Ascending aorta (tissue), 2 donors: ENCODE measurements at places on chromosomes 4 and X. TPM values are rescaled to one million over a fixed set of nuclear protein-coding genes. Genes with fewer than 3 reads are reported as not detected.

DNA sequence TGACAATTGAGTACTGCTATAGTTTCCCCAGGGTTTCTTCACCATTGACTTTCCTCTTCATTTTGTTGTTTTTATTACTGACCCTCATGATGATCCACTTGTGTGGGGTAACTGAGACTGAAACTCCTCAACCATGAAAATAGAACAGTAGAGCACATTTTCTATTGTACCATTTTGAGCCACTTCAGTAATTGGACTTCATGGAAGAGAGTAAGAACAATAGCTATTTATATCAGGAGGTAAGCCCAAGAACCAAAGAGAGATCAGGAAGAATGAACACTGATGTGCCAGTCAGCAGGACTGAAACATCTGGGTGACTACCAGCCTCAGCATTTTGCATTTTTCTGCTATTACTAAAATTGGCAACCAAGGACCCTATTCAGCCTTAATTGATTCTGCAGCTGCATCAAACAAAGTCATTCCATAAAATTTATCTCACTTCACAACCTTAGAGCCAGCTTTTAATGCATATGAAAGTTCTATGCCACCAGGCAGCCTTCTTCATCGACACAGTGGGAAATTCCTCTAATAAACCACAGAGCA lies 151.4 kb downstream of the BANK1 start:
- no peak overlapping the region for H3K4me3 ChIP-seq
- no peak overlapping the region for H3K27ac ChIP-seq
- H3K36me3 ChIP-seq: no peaks in the 10 kb centered on the region
- no peaks in the 10 kb centered on the region for H3K27me3 ChIP-seq
- no peak for DNase-seq
- H3K4me1 ChIP-seq: no peaks in the 10 kb centered on the region

The VCX2 gene
- total RNA-seq: not detected

- H3K4me1 ChIP-seq: no peaks in the 10 kb centered on the region
- peaks cover 22% of the 10 kb centered on the region for H3K36me3 ChIP-seq
- no peak overlapping the region for H3K4me3 ChIP-seq
- H3K27ac ChIP-seq: peak overlapping the region; percentile 13
Observed at GRCh38 chr4:1300466-1301455, 11.1 kb downstream of the MAEA start.

DNA sequence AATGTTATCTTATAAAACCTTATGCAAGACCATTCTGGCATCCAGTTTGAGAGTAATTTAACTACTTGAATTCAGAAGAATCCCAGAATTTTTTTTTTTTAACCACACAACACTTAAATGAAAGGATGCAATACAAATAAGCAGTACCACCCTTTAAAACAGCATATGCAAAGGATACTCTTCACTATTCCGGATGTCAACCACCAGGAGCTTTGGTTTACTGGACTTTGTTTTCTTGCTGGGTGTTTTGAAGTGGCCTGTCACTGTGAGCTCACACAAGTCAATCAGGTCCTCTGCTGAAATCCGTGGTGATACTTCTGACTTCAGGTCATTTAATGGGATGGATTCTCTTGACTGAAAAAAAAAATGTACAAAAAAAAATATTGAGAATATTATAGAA lies 200.0 kb downstream of the TBCK start:
- no peaks in the 10 kb centered on the region for H3K4me1 ChIP-seq
- DNase-seq: no peak
- peaks cover 10% of the 10 kb centered on the region for H3K36me3 ChIP-seq
- H3K4me3 ChIP-seq: no peak overlapping the region
- no peaks in the 10 kb centered on the region for H3K27me3 ChIP-seq
- H3K27ac ChIP-seq: no peak overlapping the region

DNA sequence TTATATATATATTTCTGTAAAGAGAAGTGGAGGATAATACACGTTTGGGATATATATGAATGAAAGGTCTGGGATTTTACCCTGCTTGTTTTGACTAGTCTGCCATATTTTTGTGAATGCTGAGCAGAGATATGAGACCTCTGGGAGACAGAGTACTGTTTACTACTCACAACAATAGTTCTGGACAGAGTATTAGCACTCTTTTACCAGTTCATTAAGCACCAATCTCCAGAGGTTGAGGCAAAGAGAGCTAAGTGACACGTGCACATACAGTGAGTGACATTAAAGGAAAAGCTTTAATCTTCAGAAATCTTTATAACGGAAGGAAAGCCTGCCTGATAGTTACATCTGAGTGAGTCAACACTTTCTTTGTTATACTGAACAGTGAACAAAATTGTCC lies 1452.7 kb upstream of the TENM3 start:
- no peak for DNase-seq
- no peak overlapping the region for H3K27ac ChIP-seq
- no peaks in the 10 kb centered on the region for H3K27me3 ChIP-seq
- H3K4me3 ChIP-seq: no peak overlapping the region
- H3K4me1 ChIP-seq: no peaks in the 10 kb centered on the region
- no peaks in the 10 kb centered on the region for H3K36me3 ChIP-seq

DNA sequence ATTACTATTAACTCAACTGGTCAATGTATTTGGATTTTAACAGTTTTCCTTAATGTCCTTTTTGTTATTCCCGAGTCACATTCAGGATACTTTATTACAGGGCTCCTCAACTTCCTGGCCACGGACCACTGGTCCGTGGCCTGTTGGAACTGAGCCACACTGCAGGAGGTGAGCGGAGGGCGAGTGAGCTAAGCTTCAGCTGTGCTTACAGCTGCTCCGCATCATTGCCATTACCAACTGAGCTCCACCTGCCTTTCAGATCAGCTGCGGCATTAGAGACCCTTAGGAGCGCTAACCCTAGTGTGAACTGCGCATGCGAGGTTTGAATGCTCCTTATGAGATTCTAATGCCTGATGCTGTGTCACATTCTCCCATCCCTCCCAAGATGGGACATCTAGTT lies 591.7 kb downstream of the CCSER1 start:
- no peaks in the 10 kb centered on the region for H3K4me1 ChIP-seq
- no peak overlapping the region for H3K4me3 ChIP-seq
- no peak for DNase-seq
- no peak overlapping the region for H3K27ac ChIP-seq
- H3K36me3 ChIP-seq: no peaks in the 10 kb centered on the region
- H3K27me3 ChIP-seq: no peaks in the 10 kb centered on the region

- no peaks in the 10 kb centered on the region for H3K27me3 ChIP-seq
- H3K36me3 ChIP-seq: no peaks in the 10 kb centered on the region
- no peak for DNase-seq
- H3K27ac ChIP-seq: no peak overlapping the region
- no peaks in the 10 kb centered on the region for H3K4me1 ChIP-seq
Observed at GRCh38 chrX:135432453-135432852, 10.7 kb downstream of the SMIM10L2A start.

DNA sequence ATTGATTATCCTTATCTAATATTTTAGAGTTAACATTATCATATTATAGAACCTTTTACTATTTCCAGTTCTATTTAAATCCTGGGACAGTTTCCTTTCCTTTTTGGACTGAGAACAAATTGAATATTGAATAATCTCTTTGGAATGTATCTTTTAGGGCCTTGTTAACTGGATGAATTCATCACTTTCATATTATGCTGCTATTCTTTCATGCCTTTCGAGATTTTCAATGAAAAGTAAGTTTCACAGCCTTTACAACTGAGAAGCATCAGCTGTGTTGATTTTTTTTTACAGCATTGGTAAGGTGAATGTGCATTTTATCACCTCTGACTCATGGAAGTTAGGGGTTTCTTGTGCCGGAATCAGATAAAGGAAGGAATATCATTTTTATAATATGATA lies 39.6 kb downstream of the PDLIM5 start:
- H3K27me3 ChIP-seq: no peaks in the 10 kb centered on the region
- no peaks in the 10 kb centered on the region for H3K4me1 ChIP-seq
- H3K4me3 ChIP-seq: no peak overlapping the region
- no peaks in the 10 kb centered on the region for H3K36me3 ChIP-seq

The CTAG1A gene
- total RNA-seq: not detected

- H3K27me3 ChIP-seq: no peaks in the 10 kb centered on the region
- no peaks in the 10 kb centered on the region for H3K4me1 ChIP-seq
- no peaks in the 10 kb centered on the region for H3K36me3 ChIP-seq
- DNase-seq: peak; percentile 66
- H3K27ac ChIP-seq: no peak overlapping the region
- H3K4me3 ChIP-seq: no peak overlapping the region
Observed at GRCh38 chr4:88177983-88178625, 19.7 kb upstream of the ABCG2 start.

- no peaks in the 10 kb centered on the region for H3K36me3 ChIP-seq
- H3K4me1 ChIP-seq: no peaks in the 10 kb centered on the region
- H3K27ac ChIP-seq: no peak overlapping the region
- no peak overlapping the region for H3K4me3 ChIP-seq
Observed at GRCh38 chrX:69262036-69262936, 97.0 kb upstream of the PJA1 start.

The TMPRSS11F gene
- total RNA-seq: not detected

- no peak overlapping the region for H3K4me3 ChIP-seq
- no peak for DNase-seq
- no peak overlapping the region for H3K27ac ChIP-seq
- H3K4me1 ChIP-seq: no peaks in the 10 kb centered on the region
Observed at GRCh38 chrX:97898798-97899197, 1015.1 kb downstream of the RPA4 start.

The LIMCH1 gene
- 44.4 TPM for total RNA-seq

GRCh38 chr4:141077611-141078225 lies 55.6 kb downstream of the RNF150 start:
- H3K36me3 ChIP-seq: no peaks in the 10 kb centered on the region
- no peak overlapping the region for H3K4me3 ChIP-seq
- peaks cover 3% of the 10 kb centered on the region for H3K4me1 ChIP-seq
- no peaks in the 10 kb centered on the region for H3K27me3 ChIP-seq
- no peak overlapping the region for H3K27ac ChIP-seq

DNA sequence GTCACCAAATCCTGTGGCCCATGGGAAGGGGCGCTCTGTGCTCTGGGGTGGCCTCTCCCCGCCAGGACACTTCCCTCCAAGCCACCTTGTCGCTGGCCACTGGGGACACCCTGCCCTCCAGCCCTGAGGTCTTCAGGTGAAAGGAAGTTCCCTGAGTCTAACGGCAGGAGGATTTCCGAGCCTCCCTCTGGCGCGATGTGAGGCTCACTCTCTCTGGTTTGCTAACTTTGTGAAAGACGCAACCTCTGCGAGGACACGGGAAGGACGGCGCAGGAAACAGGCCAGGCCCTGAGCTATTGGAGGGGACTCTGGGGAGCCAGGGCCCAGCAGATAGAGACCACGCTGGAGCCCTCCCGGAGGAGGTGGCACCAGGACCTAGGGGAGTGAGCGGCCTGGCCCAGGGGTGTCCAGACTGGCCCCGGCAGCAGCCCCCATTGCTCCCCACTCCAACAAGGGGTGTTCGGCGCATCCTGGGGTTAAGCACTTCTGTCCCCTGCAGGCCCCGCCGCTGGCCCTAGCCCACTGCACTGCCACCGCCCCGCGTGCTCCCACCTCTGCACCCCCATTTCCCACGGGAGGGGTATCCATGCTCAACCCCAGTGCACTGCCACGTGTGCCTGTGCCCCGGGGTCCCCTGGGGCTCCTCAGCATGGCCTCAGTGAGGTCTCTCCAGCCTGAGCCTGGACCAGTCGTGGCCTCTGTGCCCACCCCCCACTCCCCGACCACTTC lies 72.2 kb upstream of the MXD4 start:
- no peaks in the 10 kb centered on the region for H3K36me3 ChIP-seq
- no peak overlapping the region for H3K4me3 ChIP-seq
- H3K27me3 ChIP-seq: no peaks in the 10 kb centered on the region
- no peaks in the 10 kb centered on the region for H3K4me1 ChIP-seq

DNA sequence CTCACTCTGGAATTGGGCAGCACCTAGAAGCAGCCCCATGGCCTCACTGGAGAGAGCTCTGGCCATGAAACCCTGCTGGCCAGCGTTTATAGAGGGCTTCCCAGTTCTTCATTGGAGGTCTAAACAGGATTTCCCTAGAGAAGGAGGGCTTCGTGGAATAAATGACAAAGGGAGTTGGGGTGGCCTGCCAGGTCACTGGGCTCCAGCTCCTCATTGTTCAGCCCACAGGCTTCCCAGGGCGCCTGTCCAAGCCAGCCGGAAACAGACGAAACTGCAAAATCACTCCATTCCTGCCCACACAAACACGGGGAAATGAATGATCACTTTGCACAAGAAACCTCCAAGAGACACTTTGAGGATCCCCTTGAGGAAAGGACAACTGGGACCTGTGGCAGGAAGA lies 189.7 kb downstream of the TSPAN5 start:
- peak overlapping the region; percentile 5 for H3K27ac ChIP-seq
- no peak for DNase-seq
- no peaks in the 10 kb centered on the region for H3K4me1 ChIP-seq
- H3K27me3 ChIP-seq: no peaks in the 10 kb centered on the region
- H3K36me3 ChIP-seq: no peaks in the 10 kb centered on the region
- H3K4me3 ChIP-seq: no peak overlapping the region

- no peak for DNase-seq
- H3K27me3 ChIP-seq: no peaks in the 10 kb centered on the region
- peak overlapping the region; percentile 67 for H3K27ac ChIP-seq
- H3K4me1 ChIP-seq: no peaks in the 10 kb centered on the region
- H3K36me3 ChIP-seq: peaks cover 15% of the 10 kb centered on the region
Observed at GRCh38 chrX:154018518-154019060, 1.1 kb downstream of the IRAK1 start.

- no peaks in the 10 kb centered on the region for H3K27me3 ChIP-seq
- DNase-seq: no peak
- H3K36me3 ChIP-seq: no peaks in the 10 kb centered on the region
- H3K4me1 ChIP-seq: no peaks in the 10 kb centered on the region
- no peak overlapping the region for H3K4me3 ChIP-seq
Observed at GRCh38 chr4:139770361-139770760, 104.7 kb downstream of the MGST2 start.

The NEUROG2 gene
- total RNA-seq: not detected

- H3K36me3 ChIP-seq: no peaks in the 10 kb centered on the region
- H3K27ac ChIP-seq: no peak overlapping the region
- no peak for DNase-seq
- no peaks in the 10 kb centered on the region for H3K27me3 ChIP-seq
- H3K4me3 ChIP-seq: no peak overlapping the region
- H3K4me1 ChIP-seq: no peaks in the 10 kb centered on the region
Observed at GRCh38 chr4:109083911-109084310, 218.5 kb downstream of the COL25A1 start.

The RNF150 gene
- 31.2 TPM for total RNA-seq

The GPRASP3 gene
- 1.7 TPM for total RNA-seq

The TMLHE gene
- 8.8 TPM for total RNA-seq

DNA sequence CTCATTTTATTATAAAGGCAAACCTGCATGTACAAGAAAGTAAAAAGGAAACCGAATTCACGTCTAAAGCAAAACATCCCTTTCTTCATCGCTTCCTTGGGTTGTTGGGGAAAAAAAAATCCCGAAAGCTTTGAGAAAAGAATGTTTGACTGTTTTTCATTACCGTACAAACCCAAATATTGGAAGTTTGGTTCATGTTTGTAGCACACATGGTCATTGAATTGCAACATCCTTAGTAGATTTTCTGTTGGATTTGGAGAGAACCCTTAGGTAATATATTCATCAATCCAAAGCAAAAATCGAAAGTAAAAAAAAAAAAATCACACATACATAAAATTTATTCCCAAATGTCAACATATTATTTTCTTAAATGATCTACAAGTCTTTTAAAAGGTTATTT lies 420.3 kb downstream of the MAPK10 start:
- no peaks in the 10 kb centered on the region for H3K36me3 ChIP-seq
- H3K4me3 ChIP-seq: no peak overlapping the region
- no peak for DNase-seq
